T-helper 2 cell (primary cell): ENCODE measurements at places on chromosomes 1 and 21.
A peak's percentile ranks its signal among the peaks of the same experiment; 100 is the strongest.

GRCh38 chr1:67312615-67313014 lies 4.9 kb downstream of the IL12RB2 start:
- no peak for DNase-seq

- DNase-seq: no peak
These were observed 59.8 kb downstream of the GPR88 start for GRCh38 chr1:100597784-100598183.

DNA sequence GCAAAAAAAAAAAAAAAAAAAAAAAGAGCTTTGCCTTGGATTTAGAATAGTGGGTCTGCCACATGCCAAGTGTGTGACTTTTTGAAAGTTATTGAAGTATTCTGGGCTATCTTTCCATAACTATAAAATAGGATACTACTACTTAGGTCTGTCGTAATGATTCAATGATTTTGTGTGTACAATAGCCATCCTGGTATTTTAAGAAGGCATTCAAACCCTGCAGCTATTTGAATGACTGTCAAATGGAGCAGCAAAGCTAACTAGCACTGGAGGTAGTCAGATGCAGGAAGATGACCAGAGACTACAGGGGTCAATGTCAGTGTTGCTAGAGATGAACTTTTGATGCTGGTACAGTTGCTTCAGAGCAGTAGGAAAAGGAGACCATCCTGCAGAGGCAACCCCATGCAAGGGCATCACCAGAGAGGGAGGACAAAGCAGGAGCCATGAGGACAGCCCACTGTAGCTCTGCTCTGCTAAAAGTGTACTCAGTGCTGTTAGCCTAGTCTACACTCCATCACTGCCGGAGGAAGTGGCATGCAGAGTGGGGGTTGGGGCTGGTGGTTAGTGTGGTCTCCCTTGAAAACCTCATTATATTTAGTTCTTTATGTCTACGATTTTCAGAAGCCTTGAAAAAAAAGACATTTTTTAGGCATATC lies 29.0 kb downstream of the DUSP10 start:
- peak; percentile 43 for DNase-seq

GRCh38 chr1:156643778-156644092 lies 1.8 kb downstream of the BCAN start:
- DNase-seq: no peak

GRCh38 chr1:98385652-98386051 lies 275.9 kb upstream of the SNX7 start:
- no peak for DNase-seq

DNA sequence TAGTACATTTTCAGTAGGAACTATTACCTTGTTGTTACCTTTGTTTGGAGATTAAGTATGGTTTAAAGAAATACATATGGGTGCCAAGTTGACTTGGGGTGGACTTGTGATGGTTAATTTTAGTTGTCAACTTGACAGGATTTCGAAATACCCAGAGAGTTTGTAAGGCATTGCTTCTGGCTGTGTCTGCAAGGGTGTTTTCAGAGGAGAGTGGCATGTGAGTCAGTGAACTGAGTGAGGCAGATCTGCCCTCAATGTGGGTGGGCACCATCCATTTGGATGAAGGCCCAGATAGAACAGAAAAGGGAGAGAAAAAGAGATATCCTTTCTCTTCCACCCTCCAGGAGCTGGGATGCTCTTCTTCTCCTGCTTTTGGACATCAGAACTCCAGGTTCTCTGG lies 315.5 kb downstream of the GPATCH2 start:
- DNase-seq: no peak

GRCh38 chr1:169103002-169103401 lies 3.5 kb upstream of the ATP1B1 start:
- DNase-seq: no peak

GRCh38 chr1:52127181-52128180 lies 14.4 kb upstream of the ZFYVE9 start:
- no peak for DNase-seq

- no peak for DNase-seq
These were observed 29.9 kb downstream of the RXRG start for GRCh38 chr1:165415068-165415467.

GRCh38 chr1:83077411-83077810 lies 921.5 kb downstream of the TTLL7 start:
- DNase-seq: no peak
